ENCODE measurements at places on chromosomes 5 and 9.

DNA sequence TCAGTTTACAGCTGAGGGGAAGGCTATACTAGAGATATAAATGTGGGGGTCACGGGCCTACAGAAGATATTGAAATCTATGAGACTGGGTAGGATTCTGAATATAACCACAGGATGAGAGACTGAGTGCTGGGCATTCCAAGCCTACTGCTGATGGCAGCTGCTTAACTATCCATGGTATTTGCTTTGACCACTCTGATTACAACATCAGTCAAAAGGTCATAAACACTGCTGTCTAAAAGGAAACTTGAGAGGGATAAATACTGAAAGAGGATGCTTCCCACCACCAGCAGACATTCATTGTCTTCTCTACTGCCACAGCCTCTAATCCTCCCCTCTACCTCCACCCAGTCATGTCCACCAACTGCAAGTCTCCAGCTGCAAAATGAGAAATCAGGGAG lies 3.8 kb downstream of the ZNF622 start:
- DNase-seq = peak; percentile 96

DNA sequence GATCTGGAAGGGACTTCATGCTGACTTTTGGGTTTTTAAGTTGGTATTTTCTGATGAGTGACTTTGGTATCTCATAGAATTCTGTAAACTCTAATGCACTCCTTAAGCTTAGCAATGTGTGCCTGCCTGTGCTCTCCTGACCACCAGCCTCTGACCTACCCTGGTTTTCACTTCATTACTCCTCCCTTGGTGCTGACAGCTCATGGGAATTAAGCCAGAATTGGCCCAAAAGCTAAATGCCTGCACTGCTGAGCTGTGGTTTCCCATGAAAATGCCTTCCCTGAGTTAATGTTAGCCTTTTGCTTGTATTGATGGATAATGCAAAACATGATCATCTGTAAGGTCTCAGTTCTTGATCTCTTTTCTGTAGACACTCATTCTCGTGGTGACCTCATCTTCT lies 308.0 kb downstream of the DOCK8 start:
- no peak for DNase-seq

GRCh38 chr9:77802064-77802463 lies 153.9 kb upstream of the GNA14 start:
- DNase-seq = no peak

DNA sequence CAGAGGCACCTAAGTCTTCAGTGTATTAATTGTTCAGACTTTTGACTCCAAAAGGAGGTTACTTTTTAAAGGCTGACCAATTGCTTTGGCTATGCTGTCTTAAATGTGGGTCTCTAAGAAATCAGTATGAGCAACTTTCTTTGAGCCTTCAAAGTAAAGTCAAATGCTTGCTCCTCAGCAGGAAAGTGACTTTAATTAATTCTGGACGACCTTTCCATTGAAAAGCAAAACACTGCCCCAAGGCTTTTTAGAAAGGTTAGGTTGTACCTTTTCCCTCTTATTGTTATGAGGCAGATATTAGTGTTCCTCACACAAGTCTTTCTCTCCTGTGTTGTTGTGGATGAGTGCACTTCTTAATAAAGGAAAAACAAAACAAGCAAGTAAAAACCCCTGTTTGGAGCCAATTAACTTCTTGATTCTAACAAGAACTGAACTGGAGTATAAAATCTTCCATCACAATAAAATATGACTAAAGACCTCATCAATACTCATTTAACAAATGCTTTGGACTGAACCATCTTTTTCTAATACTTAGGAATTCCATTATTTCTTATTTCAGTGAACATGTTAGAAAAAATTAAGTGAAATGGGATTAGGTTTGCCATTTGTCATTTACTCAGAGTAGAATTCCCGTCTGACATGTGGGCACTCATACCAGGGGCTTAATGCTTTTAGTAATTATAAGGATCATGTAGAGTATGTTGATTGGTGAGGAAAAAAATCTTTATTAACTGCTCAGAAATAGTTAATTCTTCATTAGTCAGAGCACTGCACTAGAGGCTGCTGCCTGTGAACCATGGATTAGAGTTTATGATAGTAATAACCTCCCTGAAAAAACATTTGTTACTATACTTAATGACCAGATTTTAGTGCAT lies 159.1 kb upstream of the ZNF608 start:
- no peak for DNase-seq

GRCh38 chr9:86563936-86564335 lies 209.7 kb upstream of the TUT7 start:
- no peak for DNase-seq

DNA sequence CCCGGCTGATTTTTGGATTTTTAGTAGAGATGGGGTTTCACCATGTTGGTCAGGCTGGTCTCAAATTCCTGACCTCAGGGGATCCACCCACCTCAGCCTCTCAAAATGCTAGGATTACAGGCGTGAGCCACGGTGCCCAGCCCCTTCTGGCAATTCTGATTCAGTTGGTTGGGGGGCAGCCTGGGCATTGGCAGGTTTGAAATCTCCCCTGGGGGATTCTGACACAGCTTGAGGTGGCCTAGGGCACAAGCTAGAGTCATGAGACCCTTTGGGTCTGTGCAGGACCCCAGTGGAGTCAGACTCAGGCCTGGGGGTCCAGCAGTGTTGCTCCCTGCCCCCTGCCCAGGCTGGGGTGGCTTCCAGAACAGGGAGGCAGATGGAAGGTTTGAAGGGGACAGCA lies 239.8 kb downstream of the PBX3 start:
- no peak for DNase-seq

DNA sequence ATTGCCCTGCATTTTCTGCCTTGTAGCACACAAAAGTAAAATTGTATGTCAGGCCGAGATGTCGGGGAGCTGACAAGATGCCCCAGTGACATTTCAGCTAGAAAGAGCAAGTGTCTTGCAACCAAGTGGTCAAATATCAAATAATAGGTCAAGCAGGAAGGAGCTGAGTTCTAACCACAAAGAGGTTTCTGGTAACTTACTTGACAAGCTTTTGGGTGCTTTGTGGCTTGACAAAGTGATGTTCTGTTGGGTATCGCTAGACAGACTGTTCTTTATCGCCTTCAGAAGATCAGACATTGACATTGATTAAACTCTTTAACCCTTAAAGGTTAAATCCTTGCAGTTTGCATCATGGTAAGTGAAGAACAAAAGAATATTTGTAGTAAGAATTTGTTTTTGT lies 419.9 kb downstream of the CCDC171 start:
- DNase-seq = no peak

- peak; percentile 87 for DNase-seq
Observed at GRCh38 chr5:59039296-59040023, 456.6 kb downstream of the RAB3C start.

DNA sequence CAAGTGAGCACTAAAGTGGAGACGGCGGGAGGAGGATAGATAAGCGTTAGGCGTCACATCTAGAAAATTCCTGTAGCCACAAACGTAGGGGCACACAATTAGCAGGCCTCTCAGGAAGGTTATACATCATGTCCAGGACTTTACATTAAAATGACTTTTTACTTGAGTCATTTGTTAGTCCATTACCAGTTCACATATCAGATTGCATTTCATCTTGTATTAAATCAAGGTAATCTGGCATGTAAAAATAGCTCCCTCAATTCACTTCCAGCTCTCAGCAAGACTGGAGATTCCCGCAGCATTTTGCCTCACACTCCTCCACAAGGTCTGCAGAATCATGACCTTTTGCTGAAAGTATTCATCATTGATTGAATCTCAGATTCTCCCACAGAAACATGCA lies 118.8 kb downstream of the PRDM6 start:
- no peak for DNase-seq

- DNase-seq = no peak
Observed at GRCh38 chr5:112532654-112533360, 113.7 kb upstream of the EPB41L4A start.

DNA sequence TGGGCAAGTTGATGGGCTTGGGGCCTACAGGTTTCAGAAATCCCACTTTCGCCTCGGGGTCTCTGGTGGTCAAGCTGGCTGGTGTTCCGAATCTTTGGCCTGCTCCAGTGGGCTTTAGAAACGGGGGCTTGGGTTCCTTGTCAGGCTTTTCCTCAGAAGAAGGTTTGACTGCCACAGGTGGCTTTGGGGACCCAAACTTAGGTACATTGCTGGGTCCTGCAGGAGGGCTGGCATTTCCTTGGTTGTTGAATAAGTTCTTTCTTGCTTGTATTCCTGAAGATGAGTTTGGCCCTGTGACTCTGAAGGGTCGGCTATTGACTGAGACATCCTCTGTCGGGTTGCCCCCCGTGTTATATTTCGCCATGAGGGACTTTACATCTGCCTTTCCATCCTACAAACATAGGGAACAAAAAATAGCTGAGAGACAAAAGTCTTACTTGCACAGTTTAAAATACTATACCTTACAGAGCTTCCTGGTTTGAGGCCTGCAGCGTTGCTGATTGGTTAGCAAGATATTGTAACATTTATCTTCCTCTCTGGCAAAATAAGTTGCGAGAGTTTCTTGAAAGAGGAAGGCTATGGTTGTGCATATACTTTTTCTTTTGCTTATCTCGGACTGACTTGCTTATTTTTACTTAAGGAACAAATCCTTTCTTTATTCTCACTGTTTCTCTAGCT lies 16.6 kb downstream of the FYB1 start:
- DNase-seq = no peak

DNA sequence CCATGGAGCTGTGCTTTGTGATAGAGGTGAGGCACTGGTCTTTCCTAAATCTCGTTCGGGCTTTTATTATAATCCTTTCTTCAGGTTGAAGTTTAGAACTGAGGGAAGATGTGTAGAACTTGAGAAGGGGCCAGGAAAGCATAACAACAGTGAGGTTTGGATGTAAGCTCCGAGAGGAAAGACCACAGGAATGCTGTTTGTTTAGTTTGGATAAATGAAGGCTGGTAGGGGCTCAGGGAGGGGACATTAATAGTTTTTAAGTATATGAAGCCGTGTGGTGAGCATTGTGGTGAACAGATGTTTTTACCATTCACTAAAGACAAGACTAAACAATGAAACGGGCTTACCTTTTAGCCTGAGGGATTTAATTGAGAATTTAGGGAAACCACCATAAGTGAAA lies 130.8 kb downstream of the ARHGAP26 start:
- peak; percentile 74 for DNase-seq

DNA sequence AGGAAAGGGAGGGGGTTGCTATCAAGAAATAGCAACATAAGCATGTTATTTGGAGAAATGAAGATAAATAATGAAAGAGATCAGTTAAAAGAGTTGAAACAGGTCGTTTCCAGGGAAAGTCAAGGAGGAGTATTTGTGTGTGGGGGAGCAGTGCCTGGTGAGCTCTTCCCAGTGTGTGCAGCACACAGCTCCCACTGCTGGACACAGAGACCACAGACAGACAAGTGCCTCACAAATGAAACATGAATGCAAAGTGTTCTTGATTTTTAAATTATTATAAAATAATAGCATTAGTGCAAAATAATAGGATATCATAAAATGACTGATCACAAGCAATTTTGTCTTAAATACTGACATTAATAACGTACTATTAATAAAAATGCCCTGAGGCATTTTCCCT lies 40.8 kb downstream of the LIFR start:
- DNase-seq = peak; percentile 30

DNA sequence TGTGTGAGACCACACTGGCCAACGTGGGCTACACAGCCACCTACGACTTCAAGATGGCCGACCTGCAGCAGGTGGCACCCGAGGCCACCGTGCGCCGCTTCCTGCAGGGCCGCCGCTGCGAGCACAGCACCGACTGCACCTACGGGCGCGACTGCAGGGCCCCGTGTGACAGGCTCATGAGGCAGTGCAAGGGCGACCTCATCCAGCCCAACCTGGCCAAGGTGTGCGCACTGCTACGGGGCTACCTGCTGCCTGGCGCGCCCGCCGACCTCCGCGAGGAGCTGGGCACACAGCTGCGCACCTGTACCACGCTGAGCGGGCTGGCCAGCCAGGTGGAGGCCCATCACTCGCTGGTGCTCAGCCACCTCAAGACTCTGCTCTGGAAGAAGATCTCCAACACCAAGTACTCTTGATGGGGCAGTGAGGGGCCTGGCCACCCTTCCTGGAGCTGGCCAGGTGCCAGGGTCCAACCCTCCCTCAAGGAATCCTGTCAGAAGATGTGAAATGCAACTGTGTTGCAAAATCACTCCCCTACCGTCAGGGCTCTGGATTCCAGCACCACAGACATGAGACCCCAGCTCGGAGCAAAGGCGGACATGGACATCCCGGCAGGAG lies 11.1 kb downstream of the DIPK1B start:
- no peak for DNase-seq

DNA sequence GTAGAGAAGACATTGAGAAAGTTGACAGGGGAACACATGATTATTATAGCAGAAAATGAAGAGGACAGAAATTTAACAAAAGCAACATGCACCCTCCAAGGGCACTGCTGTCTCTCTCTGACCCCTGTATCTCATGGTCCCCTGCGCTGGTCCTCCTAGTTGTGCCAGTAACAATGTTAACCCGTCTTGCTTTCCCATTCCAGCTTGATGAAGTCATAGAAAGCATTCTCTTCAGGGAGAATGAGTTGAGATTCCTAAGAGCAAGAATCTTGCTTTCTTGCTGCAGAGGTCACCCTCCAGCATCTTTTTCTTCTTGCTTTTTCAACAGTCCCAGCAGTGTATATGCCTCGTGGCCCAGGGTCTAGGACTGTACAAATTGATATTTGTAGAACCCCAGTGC lies 279.6 kb upstream of the ADAMTSL1 start:
- DNase-seq = peak; percentile 21

DNA sequence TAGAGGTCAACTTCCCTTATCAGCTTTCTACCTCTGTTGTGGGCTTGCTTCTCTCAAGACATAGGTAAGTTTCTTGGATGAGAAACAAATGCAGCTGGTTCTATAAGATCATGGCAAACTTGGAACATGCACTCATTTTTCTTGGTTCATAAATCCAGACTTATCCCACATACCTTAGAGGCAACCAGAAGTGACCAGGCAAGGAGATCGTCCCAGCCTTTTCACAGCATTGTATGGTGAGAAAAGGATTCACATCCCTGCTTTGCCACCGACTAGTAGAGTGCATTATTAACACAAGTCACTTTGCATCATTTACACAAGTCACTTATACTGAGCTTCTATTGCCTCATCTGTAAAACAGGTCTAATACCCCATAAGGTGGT lies 35.4 kb downstream of the LHFPL2 start:
- DNase-seq = no peak

- peak; percentile 89 for DNase-seq
Observed at GRCh38 chr9:106953174-106953573, 90.2 kb downstream of the ZNF462 start.

- DNase-seq = peak; percentile 34
Observed at GRCh38 chr9:113875459-113876150, 504 bp upstream of the ZNF618 start.

Measured in EL (cell line).